ENCODE measurements at places on chromosomes 7 and 10.

GRCh38 chr7:49638166-49638565, 135.3 kb upstream of the VWC2 start:
- ATAC-seq: no peak

DNA sequence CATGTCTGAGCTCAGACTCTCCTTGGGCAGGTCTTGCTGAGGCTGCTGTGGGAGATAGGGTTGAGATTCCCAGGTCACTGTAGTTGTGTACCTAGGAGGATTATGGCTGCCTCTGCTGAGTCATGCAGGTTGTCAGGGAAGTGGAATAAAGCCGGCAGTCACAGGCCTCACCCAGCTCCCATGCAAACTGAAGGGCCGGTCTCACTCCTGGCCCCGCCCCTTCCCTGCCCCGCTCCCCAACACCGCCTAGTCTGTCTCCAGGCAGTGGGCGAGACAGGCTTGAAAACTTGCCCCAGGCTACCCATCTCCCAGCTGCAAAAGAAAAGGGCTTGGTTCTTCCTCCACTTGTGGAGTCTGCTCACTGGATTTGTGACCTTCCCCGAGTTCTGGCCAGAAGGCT, 41.6 kb upstream of the SDHAF3 start:
- no peak for ATAC-seq

DNA sequence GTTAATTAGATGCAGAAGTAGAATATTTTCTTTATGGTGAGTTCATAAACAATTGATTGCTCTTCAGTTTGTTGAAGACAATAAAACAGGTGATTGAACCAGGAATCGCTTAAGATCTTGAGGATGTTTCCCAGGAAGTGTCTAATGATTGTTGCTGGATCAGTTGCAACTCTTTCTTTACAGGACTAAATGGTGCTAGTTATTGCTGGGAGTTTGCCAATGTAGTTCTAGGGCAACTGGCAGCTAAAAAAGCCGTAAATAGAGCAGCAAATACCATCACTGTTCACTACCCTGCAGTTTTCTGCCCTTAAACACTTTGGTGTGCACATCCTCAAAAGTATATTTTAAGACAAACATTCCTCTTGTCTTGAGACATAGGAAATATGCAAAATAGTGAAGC, 119.2 kb upstream of the ANK3 start:
- no peak for ATAC-seq

GRCh38 chr10:43574001-43574892, at the start of gene ZNF239:
ZNF239 (minus strand) TSS chr10:43574616; CDS start chr10:43558079, 16,537 bp downstream.
- peak; percentile 97 for ATAC-seq

DNA sequence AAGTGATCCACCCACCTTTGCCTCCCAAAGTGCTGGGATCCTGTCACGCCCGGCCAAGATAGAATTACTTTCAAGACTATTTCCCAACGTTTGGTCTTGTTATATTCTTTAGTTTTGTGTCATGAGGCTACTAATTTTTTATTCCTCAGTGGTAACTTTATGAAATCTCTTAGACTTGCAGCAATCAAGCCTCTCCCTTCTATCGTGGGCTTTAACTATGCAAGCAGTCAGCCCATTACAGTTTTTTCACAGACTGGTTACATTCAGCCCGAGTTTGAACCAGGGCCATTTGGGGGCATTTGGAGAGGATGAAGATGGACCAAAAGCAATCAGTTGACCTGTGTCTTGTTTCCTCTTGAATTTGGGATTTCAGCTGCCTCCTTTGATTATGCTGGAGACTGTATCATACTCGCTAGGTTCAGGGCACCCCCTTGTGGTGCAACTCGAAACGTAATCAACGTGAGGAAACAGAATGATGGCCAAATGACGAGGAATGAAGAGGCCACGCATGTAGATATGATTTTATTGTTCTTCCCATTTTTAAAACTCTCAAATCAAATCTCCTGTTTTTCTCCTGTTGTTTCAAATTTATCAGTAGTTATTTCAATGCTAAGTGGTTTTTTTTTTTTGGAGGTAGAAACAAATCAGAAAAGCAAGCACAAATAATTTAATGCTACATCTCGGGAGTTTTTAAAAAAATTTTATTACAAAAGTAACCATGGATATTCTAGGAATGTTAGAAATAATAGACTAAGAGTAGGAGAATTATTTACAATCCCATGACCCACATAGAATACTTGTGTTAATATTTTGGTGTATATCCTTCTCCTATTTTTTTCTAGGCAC, 151.6 kb downstream of the KIAA1217 start:
- peak; percentile 96 for ATAC-seq

DNA sequence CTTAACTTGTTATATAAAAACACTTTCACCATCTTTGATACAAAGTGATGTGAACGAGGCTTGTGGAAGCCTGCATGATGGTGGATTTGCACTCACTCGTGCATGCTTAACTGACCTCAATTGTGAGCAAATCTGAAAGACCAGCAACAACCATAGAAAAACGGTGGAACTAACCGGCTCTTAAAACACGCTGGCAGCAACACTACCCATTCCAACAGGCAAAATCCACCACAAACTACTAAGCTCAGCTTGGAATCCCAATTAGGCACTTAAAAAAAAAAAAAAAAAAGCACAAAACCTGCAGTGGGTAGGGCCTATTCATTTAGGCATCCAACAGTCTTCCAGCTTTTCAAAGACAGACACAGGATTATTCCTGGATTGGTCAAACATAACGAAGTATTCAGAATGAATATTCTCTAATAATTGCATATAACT, 1.8 kb downstream of the GDI2 start:
- ATAC-seq: peak; percentile 27

DNA sequence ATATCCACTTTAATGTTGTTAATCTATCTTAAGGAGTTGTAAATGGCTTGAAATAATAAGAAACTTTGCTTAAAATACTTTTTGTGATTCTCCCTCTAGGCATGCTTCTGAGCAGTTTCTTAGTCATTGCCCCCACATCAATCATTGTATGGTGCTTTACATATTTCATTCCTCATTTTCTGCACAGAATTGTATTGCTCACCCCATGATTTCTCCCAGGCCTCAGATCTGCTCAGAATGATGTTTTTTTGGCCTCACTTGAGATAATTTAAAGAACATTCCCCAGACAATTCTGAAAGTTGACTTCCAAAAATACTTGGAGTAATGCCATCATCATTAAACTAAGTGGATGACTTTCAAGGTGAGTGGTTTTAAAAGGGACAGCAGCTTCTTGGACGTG, 82.1 kb upstream of the PRPS1L1 start:
- ATAC-seq: no peak

GRCh38 chr7:38178695-38179344, 775 bp downstream of the STARD3NL start:
- peak; percentile 61 for ATAC-seq

DNA sequence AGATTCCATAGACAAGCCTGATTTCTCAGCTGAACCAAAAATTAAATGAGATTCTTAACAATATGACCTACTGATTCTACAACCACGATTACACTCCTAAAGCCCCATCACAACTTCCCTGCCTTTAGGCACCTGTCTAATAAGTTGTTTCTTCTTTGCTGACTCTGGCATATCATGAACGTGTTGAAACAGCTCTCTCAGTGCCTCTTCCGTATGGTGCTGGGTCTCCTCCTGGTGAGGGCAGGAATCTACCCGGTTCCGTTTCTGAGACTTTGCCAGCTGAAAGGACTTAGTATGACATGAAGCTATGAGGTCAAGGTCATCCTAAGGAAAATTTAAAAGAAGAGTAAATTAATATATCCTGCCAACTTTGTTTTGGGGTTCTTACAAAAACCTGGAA, 48.6 kb downstream of the ARHGAP19 start:
- ATAC-seq: no peak

- peak; percentile 85 for ATAC-seq
Observed at GRCh38 chr7:151759591-151760042, 117.3 kb downstream of the PRKAG2 start.

- ATAC-seq: no peak
Observed at GRCh38 chr10:110330675-110331074, 26.0 kb upstream of the SMNDC1 start.

DNA sequence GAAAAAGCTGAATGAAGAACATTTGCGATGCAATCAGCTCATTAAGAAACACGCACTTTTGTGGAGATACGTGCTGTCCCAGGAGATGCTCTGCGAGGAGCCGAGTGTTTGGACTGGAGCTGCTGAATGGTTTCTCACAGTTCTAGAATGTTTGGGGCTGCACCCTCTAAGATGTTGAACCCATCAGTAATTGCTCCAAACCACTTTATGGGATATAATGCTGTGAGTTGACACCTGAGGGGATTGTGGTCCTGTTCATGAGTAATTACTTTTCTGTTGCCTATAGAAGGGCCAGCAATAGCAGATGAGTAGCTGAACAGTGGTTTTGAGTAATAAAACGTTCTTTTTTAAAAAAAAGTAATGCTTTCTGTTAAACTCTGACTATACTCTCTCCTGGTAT, 63.1 kb downstream of the IKZF1 start:
- ATAC-seq: no peak

DNA sequence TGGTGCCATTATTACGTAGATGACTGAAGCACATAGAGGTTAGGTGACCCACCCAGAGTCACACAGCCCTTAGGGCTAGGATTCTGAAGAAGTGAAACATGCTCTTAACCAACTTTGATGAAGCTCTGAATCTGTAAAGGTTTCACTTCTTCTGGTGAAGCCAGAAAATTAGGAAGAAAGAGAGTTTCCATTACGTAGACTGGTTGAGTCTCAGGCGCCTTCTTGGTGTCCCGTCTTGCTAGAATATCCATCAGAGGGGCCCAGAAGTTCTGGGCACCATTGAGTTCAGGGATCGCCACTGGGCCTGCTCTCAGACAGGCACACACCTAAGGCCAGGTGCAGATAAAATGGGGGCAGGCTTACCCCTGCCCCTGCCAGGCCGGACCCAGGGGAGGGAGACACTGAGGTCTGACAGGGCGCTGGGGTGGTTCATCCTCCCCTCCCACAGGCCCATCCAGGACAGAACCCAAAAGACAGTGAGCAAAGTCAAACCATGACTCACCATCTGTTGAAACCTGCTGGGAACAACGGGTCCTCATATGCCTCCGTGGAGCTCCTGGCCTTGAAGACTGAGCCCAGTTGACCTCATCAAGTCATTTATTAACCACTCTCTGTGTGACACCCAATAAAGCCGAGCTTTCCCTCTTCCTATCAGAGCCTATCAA, 33.2 kb downstream of the DRGX start:
- no peak for ATAC-seq

DNA sequence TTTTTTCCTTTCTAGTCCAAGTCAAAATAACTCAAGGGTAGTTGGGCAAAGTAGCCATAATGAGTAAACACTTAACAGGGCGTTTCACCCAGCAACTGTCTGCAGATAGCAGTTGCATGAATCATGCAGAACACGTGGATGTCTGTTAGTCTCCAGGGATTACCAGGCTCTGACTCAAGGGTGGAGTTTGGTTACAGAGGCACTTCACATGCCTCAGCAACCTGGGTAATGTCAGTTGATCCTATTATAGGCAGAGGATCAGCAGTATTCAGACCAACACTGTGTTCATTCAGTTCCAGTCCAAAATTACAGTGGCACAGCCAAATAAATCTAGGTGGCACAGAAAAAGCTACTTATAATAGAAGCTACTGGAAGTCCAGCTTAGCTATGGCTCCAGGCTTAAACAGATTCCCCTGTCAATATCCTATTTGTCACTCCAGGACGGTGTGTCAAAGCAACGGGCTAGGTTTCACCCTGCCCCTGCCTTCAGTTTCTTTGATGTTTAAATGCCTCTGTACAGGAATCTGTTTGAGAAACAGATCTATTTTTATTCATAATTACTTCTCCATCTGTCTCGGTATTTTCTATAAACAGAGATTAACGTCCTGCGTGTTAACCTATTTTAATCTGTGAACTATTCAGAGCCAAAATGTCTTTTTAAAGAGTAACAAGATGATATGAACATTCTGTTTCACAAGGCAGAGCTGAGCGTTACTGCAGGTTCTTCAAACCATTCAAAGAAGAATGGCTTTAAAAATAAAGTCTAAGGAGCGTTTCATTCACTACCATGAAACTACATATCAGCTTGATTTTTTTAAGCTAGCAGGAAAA, 162.6 kb upstream of the AKR1E2 start:
- ATAC-seq: peak; percentile 97
